ENCODE measurements at places on chromosomes 5 and 9.

DNA sequence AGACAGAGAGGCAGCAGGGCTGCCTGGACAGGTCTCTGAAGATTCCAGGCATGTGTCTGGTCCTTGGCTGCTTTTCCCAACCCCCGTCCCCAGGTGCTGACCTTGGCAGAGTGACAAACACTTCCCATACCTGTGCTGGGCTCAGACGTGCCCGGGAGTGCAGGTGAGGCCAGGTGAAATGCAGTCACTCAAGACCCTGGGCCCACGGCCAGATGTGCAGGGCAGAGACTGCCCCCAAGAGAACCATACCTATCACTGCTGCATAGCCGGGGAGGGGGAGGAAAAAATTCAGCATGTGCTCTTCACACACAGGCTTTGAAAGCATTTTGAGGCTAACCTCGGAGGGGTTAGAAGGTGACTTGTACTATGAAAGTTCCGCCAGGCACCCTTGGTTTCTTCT is 22.6 kb downstream of the CCNJL start:
- DNase-seq, result no peak

DNA sequence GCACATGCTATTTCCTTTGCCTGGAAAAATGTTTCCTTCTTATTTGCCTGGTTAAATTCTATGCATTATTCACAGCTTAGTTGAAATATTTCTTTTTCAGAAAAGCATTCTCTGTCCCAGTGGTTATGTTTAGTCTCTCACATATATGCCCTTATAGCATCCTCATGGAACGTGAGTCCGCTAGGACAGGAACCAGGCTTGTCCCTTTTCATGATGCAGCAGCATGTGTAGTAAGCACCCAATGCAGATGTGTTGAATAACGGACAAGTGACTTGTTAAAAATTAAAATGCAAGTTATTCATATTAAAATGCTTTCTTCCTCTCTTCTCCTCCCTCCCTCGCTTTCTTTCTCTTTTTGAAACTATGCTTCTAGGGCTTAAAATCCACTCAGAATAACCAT is 349.3 kb downstream of the GLIS3 start:
- no peak for DNase-seq

- DNase-seq, result no peak
These were observed 34.5 kb downstream of the BRINP1 start for GRCh38 chr9:119334745-119335144.

GRCh38 chr5:154455585-154455984 is 9.8 kb downstream of the SAP30L start:
- DNase-seq, result no peak

- DNase-seq, result no peak
These were observed 115.7 kb downstream of the FRMD3 start for GRCh38 chr9:83422527-83422926.

DNA sequence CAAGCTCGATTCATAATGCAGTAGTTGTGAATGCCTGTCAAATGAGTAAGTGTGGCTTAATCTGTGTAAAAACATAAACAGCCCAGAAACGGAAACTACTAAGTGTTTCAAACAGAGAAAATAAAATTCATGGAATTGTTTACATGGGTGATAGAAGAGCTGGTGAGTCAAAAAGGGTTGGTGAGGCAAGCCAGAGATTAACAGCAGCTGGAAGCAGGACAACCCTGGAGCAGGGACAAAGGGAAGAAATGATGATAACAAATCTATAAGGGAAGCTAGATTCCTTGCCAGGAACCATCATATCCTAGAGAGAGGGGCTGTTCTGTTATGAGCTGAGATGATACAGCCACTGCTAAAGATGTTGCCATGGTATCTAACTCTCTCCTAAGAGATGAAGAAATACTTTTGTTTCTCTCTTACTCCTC is 18.0 kb upstream of the PRR16 start:
- no peak for DNase-seq

DNA sequence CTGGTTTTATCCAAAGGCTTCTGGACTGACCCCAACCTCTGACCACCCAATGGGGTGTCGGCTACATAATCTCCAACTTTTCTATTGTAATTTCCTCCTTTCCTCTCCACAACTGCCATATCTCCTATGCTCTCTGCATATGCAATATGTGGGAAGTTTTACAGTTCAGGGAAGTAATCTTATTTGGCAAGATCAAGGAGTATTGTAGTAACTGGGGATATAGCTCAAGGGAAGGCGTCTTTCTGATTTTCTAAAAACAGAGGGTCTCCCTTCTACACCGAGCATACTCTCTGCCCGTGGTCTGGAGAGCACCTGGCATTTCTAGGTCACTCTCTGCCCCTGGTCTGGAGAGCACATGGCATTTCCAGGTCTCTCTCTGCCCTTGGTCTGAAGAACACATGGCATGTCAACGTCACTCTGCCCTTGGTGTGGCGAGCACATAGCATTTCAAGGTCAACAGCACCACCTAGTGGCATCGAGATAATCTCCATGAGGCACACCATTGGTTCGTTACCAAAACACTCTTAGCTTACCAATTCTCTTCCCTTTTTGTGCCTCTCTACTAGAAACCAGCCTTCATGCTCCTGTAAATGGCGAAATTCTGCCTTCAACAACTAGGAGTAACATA is 616.4 kb upstream of the NUDT12 start:
- no peak for DNase-seq

DNA sequence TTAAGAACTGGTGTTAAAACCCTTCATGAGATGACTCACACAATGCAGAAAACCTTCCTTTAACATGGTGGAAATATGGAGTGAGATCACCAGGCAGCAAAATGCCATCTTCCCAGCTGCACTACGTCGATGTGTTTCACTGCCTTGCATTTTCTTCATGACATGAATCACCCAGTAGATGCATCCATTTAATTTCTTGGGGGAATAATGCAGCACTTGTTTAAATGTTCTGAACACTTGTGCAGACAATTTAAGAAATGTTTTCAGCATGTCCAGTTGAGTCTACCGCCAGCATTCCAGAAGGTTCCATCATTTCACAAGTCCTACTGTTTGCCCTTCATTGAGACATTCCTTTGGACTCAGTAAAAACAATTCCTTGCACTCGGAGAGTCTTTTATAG is 81.6 kb downstream of the ADAMTS16 start:
- no peak for DNase-seq

GRCh38 chr5:170315154-170315553 is 17.6 kb upstream of the LCP2 start:
- no peak for DNase-seq

DNA sequence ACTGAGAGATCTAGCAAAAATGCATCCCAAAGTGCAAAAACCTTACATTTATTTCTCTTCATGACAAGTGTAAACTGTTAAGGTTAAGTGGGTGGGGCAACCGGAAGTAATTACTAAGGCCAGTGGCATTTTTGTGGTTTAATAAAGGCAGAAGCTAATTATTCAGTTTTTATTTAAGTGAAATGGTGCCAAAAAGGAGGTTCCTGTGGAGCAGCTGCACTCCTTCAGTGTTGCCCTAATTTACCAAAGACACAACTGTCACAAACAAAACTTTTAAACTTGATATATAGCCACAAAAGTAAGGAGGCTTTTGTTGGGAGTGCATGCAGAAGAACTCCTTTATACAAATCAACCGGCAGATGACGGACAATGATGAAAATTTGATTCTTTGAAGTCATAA is 81.6 kb downstream of the NDUFS4 start:
- no peak for DNase-seq

GRCh38 chr9:136273244-136273865 is 27.7 kb upstream of the QSOX2 start:
- no peak for DNase-seq

- no peak for DNase-seq
These were observed 138.2 kb upstream of the KLF4 start for GRCh38 chr9:107627781-107628180.

GRCh38 chr5:110053824-110054223 is 364.1 kb downstream of the MAN2A1 start:
- no peak for DNase-seq

- no peak for DNase-seq
These were observed 1.1 kb upstream of the ICE1 start for GRCh38 chr5:5421149-5421960.

- DNase-seq, result no peak
These were observed 759.3 kb upstream of the TYRP1 start for GRCh38 chr9:11933926-11934325.

- no peak for DNase-seq
These were observed 133.9 kb downstream of the MUSK start for GRCh38 chr9:110802416-110803035.

GRCh38 chr5:160088805-160089204 is 30.4 kb downstream of the PWWP2A start:
- DNase-seq, result no peak

GRCh38 chr5:19987612-19988361 is at the start of gene CDH18:
TSS of gene CDH18 (minus strand) at chr5:19988200. CDS start at chr5:19838986, 149,214 bp downstream.
- no peak for DNase-seq

GRCh38 chr5:1371218-1371971 is 26.5 kb upstream of the CLPTM1L start:
- DNase-seq, result no peak

DNA sequence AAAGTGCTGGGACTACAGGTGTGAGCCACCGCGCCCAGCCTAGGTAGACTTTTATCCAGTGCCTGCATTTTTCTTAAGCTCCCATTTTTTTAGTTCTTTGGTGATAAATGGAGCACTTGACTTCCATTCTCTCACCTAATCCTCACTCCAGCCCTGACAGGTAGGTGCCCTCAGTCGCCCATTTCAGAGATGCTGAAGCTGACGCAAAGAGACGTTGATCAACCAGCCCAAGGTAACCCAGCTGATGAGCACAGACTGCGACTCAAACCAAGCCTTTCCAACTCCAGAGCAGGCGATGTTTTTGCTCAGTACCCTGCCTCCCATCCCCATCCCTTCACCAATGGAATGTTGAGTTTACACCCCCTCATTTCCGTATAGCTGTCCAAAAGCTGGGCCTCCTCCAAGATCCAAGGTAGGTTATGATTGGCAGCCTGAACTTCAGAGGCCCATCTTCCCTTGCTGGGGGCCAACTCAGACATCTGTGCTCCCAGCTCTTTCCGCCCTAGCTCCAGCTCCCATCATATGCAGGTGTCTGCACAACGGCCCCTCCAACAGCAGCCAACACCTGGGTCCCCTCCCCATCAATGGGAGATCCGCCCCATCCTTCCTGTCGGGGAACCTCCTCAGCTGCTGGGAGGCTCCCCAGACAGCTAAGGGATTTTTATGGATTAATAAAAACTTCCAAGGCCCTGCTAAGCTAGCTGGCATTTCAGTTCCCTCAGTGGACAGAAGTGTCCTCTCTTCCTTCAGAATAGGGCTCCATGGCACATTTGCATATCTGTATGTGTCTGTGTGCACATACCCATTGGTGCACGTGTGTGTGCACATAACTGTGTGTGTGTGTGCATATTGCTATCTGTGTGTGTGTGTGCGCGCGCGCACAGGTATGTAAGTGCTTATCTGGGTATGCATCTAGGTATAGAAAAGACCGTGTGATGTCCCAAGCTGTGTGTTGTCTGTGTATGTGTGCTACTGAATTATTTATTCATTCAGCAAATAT is 39.3 kb upstream of the VDAC1 start:
- no peak for DNase-seq

DNA sequence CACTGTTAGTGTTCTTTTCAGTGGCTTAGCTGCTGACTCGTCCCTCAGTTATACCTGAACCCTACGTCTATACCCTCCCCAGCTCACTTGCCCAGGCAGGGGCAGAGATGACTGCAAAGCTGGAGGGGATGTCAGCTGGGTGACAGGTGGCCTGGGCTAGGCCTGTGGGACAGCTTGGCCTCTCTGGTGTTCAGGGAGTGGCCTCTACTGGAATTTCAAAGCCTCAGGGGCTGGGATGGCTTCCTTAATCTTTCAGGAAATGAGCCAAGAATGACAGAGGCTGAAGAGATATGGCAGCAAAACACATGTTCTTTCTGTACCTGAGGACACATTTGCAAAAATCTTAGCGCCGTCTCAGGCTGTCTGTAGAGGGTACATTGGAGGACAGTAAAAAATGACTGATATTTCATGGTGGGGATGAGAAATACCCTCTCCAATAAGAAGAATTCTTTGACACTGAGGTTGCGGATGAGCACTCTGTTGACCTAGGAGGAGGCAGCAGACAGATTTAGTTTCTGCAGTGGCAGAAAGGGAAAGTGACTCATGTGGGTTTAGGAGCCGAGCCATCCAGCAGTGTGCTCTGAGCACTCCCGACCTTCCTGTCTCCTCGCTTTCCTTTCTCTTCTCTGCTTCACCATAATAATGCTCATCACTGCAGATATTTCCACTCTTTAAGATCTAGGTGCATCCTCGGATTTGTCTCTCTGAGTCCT is 54.4 kb downstream of the ENTREP1 start:
- no peak for DNase-seq

DNA sequence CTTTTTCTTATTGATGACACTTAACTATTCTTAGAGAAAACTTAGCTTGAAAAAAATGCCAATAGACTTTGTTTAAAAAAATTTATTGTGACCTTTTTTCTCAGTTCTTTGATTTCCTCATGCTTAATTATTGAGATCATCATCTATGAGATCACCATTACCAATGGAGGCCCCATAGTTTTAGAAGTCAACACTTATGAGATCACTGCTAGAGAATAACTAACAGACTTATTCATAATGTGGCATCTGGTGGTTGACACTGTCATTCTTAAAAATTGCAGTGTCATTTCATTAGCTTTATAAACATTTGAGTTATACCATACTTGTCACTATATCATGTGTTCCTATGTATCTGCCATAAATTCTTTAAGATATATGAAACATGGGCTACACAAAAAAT is 14.9 kb upstream of the FEM1C start:
- DNase-seq, result no peak

GRCh38 chr9:134166374-134166773 is 2.0 kb upstream of the RNU6ATAC start:
- no peak for DNase-seq

DNA sequence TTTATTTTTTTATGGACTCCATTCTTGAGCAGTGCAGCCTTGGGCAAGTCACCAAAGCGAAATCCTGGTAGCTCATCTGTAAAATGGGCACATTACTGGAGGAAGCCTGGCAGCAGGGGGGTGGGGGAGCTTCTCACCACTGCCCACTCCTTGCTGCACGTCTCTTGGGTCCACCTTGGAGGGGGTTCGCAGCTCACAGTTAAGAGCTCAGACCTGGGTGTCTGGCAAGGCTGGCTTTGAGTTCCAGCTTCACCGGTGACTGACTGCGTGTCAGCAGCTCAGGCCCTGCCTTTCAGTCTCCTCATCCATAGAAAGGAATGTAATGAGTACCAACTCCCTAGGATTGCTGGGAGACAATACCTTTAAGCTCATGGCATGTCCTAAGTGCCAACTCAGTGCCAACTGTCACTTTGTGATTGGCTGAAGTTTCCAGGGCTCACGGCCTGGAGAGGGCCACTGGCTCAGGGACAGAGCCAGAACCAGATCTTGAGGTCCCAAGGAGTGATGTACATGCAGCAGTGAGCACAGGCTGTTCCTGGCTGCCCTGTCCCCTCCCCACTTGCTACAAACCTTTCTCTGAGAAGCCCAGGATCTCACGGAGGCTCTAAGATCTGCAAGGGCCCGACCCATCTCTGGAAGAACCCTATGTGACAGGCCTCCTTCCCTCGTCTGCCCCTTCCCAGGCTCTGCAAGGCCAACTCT is 72.9 kb downstream of the C9orf50 start:
- no peak for DNase-seq

Data from stimulated activated CD4-positive, alpha-beta T cell treated with anti-CD3 and anti-CD28 coated beads, Interleukin-15, amount 100 ng/mL, for 1 hour (primary cell).